ENCODE measurements at places on chromosomes 4 and X.

- DNase-seq: no peak
These were observed 35.7 kb upstream of the MSL3 start for GRCh38 chrX:11722304-11722703.

GRCh38 chrX:960821-961220 is 251.6 kb downstream of the CRLF2 start:
- DNase-seq: no peak

GRCh38 chr4:16544869-16545268 is 318.6 kb upstream of the TAPT1 start:
- no peak for DNase-seq

DNA sequence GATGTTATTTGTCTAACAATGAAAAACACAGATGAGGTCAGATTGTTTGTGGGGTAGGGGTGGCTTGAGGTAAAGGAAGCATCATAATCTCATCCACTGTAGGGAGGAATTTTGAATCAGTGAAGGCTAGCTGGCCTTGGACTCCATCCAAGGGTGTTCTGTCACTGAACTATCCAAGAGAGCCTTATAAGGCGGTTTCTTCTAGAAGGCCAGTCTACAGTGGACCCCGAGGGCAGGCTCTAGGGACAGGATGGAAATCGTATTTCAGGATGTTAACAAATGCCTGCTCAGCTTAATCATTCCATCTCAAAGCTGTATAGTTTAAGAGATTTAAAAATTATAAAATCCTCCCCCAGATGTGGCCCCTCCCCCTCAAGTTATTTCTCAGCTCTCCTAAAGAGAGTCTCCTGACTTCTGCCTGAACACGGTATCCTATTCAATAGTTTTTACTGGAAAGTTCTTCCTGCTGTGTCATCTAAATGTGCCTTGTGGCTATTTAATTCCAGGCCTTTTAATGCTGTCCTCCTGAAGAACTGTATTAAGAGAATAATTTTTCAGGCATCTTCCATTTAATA is 8.0 kb downstream of the IGFBP7 start:
- no peak for DNase-seq

- DNase-seq: no peak
These were observed 508.4 kb upstream of the GALNT7 start for GRCh38 chr4:172660251-172660650.

- no peak for DNase-seq
These were observed 2522.1 kb downstream of the ARAP2 start for GRCh38 chr4:33722254-33722653.

DNA sequence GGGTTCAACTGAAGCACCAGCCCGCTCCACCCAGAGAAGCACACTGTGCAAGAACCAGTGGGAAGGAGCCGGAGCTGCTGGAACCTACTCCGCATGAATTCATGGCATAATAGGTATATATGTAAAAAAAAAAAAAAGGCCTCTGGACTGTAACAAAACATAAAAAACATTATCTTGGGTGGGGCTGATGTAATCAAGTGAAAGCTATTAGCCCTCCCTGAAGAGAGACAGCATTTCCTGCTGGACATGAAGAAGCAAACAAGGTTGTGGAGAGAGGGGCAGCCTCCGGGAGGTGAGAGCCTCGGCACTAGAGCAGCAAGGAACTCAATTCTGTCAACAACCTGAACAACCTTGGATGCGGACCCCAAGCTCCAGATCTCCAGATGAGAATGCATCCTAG is 50.7 kb downstream of the PLAC1 start:
- no peak for DNase-seq

- DNase-seq: no peak
These were observed 324.3 kb downstream of the GPAT3 start for GRCh38 chr4:83860200-83860599.

DNA sequence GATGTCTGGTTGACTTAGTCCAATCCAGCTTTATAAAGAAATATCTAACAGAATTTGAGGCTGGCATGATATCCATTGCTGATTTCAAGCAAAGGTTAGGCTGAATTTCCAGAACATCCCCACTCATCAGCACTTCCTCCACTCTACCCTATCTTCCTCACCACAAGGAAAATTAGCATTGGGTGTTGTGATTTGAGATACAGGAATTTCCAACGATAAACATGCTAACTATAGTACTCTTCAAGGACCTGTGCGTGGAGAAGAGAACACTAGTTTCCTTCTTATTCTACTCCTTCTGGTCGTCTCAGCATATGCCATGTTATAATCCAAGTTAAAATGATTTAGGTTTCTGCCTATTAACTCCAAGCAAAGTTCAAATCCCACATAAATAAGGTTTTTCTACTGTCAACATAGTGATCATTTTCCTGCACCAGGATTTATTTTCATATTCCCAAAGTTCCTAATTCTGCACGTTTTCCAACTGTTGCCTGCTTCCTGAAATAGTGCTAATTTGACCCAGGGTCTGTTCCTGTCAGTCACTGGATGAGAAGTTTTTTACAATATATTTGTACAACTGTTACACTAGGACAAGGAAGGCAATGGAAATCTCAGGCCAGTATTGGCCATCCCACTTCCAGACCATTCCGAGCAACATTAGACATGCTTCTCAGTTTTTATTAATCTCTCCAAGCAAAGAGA is 177.6 kb upstream of the EDNRA start:
- no peak for DNase-seq

DNA sequence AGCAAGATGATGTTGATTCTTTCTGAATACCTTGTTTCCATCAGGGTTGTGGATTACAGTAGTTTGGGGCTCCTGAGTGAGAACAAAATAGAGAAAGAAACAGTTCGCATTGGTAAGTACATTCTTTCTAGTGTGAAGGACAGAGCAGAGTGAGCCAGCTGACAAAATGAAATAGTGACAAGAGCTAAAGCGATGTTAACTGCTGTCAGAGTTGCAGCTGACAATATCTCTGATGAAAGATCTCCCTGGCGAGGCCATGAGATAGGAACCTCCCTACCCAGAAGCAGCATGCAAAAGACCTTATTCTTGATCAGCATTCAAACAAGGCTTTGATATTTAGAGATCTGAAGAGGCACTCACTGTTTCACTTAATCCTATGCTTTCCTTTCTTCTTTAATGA is 258.6 kb downstream of the CAMK2D start:
- no peak for DNase-seq

GRCh38 chrX:152886716-152887115 is 11.2 kb upstream of the ZNF185 start:
- no peak for DNase-seq

- no peak for DNase-seq
These were observed 21.9 kb upstream of the IGFBP7 start for GRCh38 chr4:57131849-57132742.

DNA sequence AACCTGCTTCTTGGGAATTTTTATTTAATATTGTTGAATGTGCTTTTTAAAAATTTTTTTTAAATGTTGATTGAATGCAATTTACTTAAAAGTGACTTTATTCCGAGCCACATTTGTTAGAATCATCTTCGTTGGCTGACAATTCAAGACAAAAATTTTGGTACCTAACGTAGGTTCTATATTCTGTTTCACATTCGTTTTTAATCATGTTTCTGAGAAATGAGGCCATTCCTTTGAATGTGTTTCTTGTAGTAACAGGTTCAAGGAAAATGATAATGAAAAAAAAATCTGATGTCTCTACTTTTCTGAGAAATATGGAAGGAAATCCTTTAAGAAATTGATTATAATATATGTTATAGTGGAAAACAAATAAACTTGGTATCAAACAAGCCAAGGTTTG is 92.3 kb upstream of the DCLK2 start:
- DNase-seq: no peak

- no peak for DNase-seq
These were observed 36.3 kb downstream of the SNCA start for GRCh38 chr4:89800527-89801103.

DNA sequence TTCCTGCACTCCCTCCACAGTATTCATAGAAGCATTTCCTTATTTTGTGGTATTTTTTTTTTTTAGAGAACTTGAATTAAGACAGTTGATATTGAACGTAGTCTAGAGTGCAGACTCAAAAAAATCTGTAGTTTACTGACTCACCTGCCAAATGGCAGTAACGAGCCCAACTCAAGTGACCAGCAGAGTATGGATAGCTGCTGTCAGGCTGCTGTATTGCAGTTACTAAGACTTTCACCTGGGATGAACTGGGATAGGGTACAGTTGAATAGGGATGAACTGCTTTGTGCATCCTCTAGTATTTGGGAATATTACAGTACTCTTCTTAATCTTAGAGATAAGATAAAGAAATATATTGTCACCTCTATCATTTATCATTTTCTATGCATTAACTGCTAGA is 7.0 kb upstream of the SLC7A11 start:
- DNase-seq: no peak

DNA sequence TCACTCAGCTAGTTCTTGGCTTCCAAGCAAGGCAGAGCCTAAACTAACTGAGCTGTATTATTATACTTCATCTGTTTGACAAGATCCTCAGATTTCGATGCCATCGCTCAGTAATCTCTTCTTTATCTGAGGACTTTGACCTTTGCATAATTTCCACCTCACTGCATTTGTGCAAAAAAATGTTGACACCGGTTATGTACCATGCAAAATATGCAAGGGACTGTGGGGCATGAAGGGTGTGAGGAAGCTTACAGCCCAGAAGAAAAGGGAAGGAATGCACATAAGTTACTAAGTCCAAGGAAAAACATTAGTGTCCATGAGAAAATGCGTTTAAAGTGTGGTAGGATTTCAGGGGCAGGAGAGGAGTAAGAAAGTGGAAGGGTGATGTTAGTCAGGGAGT is 295.4 kb downstream of the PACRGL start:
- DNase-seq: no peak

DNA sequence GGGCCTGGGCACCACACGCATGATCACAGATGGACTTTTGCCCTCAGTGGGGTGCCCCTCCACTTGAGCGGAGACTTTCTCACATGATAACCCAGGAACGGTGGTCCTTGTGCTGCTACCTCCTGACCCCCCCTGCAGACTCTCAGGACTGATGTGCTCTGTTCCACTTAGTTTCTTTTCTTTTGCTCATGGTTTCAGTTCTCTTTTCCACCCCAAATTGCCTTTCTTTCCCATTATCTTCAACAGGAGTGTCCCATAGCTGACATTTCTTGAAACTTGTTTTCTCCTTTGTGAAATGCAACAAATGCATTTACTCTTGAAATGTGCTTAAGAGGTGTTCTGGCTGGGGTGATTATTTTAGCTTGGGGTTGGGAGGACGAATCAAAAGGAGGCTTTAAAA is 9.0 kb downstream of the MPC1L start:
- DNase-seq: no peak

- no peak for DNase-seq
These were observed 88.7 kb downstream of the SLC16A2 start for GRCh38 chrX:74509989-74510388.

DNA sequence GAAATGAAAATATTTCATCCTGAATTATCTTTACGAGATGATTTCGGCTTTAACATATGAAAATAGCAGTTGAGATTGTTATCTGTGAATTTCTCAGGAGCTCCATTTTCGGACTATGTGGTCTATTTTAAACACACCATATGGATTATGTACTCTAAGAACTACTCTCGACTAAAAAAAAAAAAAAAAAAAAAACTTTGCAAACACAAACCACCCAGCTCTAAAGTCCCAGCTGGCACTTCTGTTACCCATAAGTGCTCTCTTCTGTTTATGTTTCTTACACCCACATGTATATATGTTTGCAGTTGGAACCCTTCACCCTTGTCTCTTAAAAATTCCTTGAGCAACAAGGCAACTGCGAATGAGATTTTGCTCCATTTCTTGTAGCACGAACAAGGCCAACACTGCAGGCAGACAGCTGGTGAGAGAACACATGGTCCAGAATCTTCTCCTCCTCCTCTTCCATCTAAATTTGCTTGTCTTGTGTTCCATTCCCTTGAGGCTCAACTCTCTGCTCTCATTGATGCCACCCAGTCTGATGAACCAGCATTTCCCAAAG is 172.7 kb upstream of the HCCS start:
- no peak for DNase-seq

DNA sequence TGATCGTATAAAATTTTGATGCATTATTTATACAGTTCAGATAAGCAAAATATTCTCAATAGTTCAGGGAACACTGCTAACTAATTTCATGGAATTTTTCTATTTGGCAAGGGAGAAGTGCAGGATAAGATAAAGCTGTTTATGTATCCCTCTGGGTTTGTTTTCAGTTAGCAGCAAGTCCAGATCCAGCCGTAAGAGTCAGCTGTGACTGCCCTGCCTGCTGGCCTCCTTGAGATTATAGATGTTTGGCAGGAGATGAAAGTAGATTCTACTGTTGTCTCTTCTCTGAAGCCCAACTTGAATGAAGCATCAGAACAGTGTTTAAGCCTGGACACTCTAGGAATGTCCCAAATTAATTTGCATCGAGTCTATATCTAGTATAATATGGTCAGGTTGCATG is 29.5 kb downstream of the ANTXR2 start:
- no peak for DNase-seq

GRCh38 chrX:10828036-10828435 is 207.7 kb upstream of the MID1 start:
- no peak for DNase-seq

GRCh38 chr4:122700178-122700725 is 32.3 kb upstream of the BBS12 start:
- no peak for DNase-seq

DNA sequence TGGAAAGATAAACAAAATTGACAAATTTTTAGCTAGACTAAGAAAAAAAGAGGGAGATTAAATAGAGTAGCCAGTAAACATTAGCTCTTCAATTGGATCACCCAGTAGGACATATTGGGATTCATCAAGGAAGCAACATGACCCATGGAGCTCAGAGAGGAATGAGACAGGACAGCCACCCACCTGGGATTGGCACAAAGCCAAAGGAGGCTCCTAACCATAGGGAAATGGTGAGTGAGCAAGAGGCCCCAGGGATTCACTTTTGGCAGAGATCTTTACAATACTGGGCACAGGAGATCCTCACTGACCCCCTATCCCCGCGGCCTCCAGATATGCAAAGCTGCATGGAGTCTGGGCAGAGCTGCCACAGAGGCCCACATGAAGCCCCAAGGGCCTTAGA is 34.8 kb upstream of the CXCL6 start:
- DNase-seq: no peak

GRCh38 chr4:2072971-2073807 is 14.1 kb downstream of the NAT8L start:
- DNase-seq: no peak

DNA sequence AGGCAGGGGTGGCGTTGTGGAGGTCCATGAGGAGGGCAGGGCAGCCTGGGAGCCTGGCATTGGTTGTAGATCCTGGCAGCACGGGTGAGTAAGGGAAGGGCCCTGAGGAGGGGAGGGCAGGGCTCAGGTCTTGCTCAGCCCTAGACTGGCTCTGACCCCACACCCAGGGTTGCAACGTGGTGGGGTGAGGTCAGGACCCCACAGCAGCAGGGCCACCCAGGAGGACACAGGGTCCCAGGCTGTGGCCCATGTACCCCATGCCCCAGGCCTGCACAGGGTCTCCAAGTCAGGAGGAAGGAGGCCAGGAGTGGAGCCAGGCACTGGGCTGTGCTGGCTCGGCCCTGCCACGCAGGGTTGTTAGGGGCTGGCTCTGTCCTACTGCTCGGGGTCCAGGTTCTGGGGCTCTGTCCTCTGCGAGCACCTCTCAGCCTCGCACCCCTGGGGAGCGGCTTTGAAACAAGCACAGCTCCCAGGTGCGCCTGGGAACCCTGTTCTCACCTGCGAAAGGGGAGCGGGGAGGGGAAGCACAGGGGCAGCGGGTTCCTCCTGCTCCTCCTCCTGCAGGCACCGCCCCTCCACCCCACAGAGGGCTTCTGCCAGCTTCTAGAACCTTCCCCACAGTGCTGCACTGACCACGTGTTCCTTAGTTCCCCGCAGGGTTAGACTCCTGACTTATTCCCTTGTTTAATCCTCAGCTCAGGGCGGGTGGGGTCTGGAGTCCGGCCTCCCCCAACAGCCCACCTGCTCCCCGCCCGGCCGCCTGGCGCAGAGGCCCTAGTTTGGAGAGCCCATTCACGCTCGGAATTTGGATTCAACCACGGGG is 20.4 kb downstream of the MSANTD1 start:
- DNase-seq: no peak

All from activated CD8-positive, alpha-beta memory T cell treated with anti-CD3 and anti-CD28 coated beads for 1 hour (primary cell).